ENCODE measurements at places on chromosomes 5 and 9.

- no peak for DNase-seq
These were observed 133.4 kb downstream of the PAM start for GRCh38 chr5:102888483-102888882.

GRCh38 chr9:129282272-129282671, 104.2 kb upstream of the IER5L start:
- DNase-seq, result no peak

DNA sequence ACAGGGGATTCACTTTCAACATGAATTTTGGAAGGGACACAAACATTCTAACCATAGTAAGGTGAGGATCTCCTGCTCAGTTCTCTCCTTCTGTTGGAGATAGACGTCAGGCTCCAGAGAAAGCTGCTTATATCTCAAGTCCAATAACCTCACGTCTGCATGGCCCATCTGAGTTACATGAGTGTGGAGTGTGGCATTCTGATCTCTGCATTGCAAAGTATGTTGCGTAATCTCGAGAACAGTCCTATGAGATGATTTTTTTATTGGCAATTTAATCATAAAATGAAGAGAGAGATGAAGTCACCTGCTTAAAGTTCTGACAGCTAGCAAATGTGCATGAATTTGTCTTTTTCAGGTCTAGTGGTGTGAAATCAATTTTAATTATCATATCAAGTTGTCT, 118.8 kb downstream of the SLC12A2 start:
- no peak for DNase-seq

- no peak for DNase-seq
These were observed 49.9 kb upstream of the KCNN2 start for GRCh38 chr5:114311968-114312367.

DNA sequence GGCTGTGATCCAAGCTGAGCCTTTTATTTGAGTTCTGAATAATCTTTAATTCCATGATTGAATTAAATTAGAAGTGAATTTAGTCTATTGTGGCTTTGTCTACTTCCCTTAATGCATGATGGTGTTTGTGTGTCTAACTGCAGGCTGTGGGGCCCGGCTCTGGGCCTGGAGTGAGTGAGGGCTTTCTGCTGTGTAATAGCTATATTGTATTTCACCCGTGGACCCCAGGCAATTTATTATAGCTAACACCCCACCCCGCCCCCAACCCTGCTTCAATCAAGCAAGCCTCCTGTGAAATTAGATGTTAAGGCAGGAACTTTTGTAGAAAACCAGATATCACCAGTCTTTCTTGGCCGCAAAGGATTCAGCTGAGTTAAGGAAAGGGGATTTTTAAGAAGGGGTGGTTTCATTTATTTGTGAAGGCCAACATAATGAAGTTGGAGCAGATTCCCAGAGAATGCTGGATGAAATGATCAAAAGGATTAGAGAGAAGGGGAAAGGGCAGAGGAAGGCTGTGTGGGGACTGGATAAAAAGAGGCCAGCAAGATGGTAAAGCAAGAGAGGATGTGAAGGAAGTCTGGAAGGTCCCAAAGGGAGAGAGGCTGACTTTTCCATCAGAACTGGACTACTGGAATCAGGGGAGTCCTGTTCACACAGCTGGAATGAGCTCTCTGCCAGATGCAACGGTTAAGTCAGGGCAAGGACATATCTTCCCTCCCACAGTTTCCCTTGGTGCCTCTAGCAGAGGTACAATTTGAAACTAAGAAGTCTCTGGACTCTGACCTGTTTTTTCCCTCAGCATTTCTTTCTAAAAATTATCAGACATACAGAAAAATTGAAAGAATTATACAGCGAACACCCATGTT, 125.3 kb upstream of the SAP30L start:
- no peak for DNase-seq

DNA sequence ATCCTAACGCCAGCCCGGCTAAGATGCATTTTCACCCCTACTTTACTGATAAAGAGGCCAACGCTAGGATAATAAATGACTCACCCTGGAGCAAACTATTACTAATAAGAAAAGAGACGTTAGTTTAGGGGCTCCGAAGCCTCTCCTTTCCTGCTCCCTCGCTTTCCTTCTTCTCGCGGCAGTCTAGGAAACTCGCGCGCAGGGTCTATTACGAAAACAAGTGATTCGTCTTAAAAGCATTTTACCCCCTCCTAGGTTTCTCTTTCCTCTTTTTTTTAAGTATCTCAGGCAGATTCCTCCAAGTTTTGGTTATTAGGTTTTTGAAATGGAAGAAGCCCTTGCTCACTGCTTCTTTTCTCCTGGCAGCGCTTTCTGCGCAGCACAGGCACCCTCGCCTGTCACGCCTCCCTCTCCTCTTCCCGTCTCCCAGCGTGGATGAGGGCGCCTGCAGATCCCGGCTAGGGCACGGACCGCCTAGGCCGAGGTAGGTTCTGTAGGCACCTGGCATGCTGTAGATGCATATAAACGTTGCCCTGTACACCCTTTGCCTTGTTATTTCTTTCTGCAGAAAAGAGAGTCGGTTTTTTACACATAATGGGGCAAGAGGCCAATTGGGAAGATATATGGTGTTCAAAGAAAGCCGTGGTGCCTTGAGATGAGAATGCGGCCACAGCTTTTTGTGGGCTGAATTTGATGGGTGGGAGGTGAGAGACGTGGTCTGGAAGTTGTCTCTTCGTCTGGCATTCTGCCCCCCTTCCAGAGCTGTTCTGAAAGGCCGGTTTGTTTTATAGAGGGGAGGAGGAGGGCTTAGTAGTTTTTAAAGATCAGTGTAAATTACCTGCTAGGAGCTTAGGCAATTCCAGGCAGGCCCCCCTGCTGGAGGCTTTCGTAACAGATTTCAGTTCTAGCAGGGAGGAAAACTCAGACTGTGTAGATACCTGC, 983 bp downstream of the GCNT1 start:
- DNase-seq, result peak; percentile 32

- no peak for DNase-seq
These were observed 1.8 kb downstream of the SEMA5A start for GRCh38 chr5:9544056-9544455.

GRCh38 chr9:97848215-97848479, 4.9 kb upstream of the FOXE1 start:
- no peak for DNase-seq

Data from activated T-cell treated with anti-CD3 and anti-CD28 coated beads, Interleukin-2, amount 50 U/mL, for 48 hours (primary cell).